Esophagus mucosa (tissue), 1 donor: ENCODE measurements at places on chromosomes 6 and 20. TPM values are rescaled to one million over a fixed set of nuclear protein-coding genes. Genes with fewer than 3 reads are reported as not detected.

ID1 gene
- 299 TPM for total RNA-seq

PI3 gene
- 1,694 TPM for total RNA-seq

FAM110A gene
- 32.8 TPM for total RNA-seq

GDAP1L1 gene
- not detected for total RNA-seq

MYCT1 gene
- 1.6 TPM for total RNA-seq

ASCC3 gene
- 32.2 TPM for total RNA-seq

SMLR1 gene
- not detected for total RNA-seq

IL20RA gene
- total RNA-seq, result 13.3 TPM

LRFN2 gene
- total RNA-seq, result 0.32 TPM

MAK gene
- total RNA-seq, result not detected

DEFB124 gene
- not detected for total RNA-seq

RHAG gene
- not detected for total RNA-seq

DLGAP4 gene
- total RNA-seq, result 31.5 TPM

TMEM200A gene
- total RNA-seq, result 0.16 TPM

HAO1 gene
- total RNA-seq, result not detected

BPIFA1 gene
- not detected for total RNA-seq

SERINC3 gene
- total RNA-seq, result 64.9 TPM

UST gene
- total RNA-seq, result 3.0 TPM

CLVS2 gene
- not detected for total RNA-seq

MEI4 gene
- total RNA-seq, result not detected

CD40 gene
- total RNA-seq, result 7.4 TPM

CRISP2 gene
- total RNA-seq, result not detected

OR2H2 gene
- total RNA-seq, result not detected

ZC2HC1B gene
- not detected for total RNA-seq

HSPA1L gene
- total RNA-seq, result 0.44 TPM

TXLNB gene
- total RNA-seq, result 0.24 TPM

PGC gene
- total RNA-seq, result not detected

RARS2 gene
- 24.0 TPM for total RNA-seq

PRR18 gene
- 0.04 TPM for total RNA-seq

DEFB112 gene
- total RNA-seq, result not detected

THBS2 gene
- 50.0 TPM for total RNA-seq

SSTR4 gene
- not detected for total RNA-seq
